Upper lobe of left lung (tissue), 6 donors: ENCODE measurements at places on chromosomes 6 and 20.
A peak's percentile ranks its signal among the peaks of the same experiment; 100 is the strongest.

- peak overlapping the region; percentile 85 for H3K27ac ChIP-seq
- peak; percentile 42 for DNase-seq
- peaks cover 20% of the 10 kb centered on the region for H3K4me1 ChIP-seq
- H3K4me3 ChIP-seq: no peak overlapping the region
Measured at GRCh38 chr6:3026791-3027626, 27.3 kb downstream of the NQO2 start.

DNA sequence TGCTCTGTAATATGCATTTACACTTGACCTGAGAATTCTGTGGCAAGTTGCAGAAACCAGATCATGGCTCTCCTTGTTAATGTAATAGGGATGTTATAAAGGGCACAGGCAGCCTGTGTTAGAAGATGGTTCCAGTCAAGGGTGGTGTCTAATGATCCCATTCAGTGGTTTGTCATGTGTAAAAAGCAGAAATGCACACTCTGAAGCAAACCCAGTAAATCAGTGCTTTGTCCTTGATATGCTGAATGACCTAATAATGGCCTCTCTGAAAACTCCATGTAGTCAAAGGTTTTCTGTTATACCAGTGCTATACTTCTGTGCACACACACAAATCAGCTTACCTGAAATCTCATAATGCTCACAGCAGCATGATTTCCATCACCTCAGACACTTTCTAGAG, 66.2 kb downstream of the SOBP start:
- no peak overlapping the region for H3K27ac ChIP-seq
- no peak overlapping the region for H3K4me3 ChIP-seq
- H3K4me1 ChIP-seq: no peaks in the 10 kb centered on the region
- DNase-seq: no peak
- no peaks in the 10 kb centered on the region for H3K27me3 ChIP-seq

DNA sequence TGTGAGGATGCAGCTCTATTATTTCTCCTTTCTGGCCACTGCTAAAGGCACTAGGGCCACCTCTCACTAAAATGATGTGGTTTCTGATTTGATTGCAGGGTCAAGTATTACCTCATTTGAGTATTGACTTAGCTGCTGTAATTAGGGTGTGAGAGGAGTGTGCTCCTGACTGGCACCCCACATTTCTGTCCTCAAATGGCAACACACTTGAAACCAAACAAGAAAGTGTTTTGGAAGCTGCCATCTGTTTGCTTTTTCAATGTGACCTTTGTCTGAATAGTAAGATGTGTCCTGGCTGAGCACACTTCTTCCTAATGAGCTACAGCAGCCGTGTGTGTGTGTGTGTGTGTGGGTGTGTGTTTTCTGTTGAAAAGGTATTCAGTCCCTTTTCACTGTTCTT, 62.8 kb upstream of the SCP2D1 start:
- no peaks in the 10 kb centered on the region for H3K36me3 ChIP-seq
- H3K27ac ChIP-seq: no peak overlapping the region
- no peaks in the 10 kb centered on the region for H3K4me1 ChIP-seq
- DNase-seq: no peak

GRCh38 chr6:167826896-167827582, at the start of gene AFDN:
AFDN (plus strand) TSS chr6:167826911; CDS start chr6:167827133, 222 bp downstream.
- no peaks in the 10 kb centered on the region for H3K36me3 ChIP-seq
- H3K27ac ChIP-seq: peak within 1 kb of the TSS; percentile 78
- peak within 1 kb of the TSS; percentile 77 for H3K4me3 ChIP-seq
- DNase-seq: no peak

GRCh38 chr6:111734068-111735061, 128.7 kb upstream of the TRAF3IP2 start:
- no peaks in the 10 kb centered on the region for H3K27me3 ChIP-seq
- no peak overlapping the region for H3K4me3 ChIP-seq
- peaks cover 57% of the 10 kb centered on the region for H3K4me1 ChIP-seq
- no peaks in the 10 kb centered on the region for H3K36me3 ChIP-seq
- no peak overlapping the region for H3K27ac ChIP-seq

DNA sequence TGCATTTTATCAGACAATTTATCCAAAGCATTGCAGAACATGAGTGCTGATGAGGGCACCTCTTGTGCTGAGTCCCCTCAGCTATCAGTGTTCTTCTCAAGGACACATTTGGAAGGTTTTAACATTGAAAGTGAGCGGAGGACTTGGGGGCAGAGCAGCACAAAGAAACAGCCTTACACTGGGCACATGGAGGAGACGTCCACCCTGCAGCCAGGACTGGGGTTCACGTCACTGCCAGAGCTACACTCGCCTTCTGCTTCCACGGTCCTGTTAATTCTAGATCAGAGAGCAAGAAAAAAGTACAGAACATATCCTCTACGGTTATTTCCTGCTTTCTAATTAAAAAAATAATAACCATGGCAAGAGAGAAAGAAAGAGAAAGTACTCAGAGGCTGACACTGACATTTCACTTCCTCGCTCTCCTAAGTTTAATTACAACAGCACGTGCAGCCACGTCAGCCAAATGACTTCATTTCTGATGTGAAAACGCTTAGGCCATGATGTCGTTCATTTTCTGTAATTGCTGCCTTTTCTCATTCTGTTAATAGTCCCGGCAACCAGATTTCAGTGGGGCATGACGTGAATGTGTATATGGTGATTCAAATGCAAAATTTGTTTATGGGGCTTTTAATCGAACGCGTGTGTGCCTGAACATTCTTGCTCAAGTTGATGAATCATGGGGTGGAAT, 5.1 kb downstream of the PRND start:
- no peaks in the 10 kb centered on the region for H3K36me3 ChIP-seq
- H3K4me3 ChIP-seq: no peak overlapping the region
- no peak for DNase-seq
- H3K27ac ChIP-seq: no peak overlapping the region

DNA sequence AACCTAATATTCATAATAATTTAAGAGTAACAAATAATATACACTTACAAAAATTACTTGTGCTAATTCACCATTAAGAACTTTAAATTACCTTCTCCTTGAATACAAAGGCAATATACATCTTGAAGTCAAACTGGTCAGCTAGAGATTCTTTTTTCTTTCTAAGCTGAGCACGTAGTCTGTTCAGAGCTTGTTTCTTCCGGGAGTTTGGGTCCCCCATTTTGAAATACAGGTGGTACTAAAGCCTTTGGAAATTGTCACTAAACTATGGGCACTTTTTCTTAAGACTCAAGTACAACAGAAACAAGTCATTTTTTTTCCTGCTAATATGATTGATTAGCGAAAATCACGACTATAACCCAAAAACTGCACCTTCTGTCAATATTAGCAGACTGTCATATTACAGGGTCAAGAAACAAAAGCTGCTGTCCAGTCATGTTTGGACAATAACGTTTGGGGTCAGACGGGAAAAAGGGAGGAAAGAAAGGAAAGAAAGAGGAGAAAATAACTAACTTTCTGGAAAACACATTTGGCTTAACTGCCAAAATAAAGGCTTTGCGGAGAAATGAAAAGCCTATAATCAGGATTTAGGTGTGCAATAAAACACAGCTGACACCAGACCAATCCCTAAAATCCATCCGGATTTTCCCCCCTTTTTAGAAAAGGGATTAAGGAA, 367 bp downstream of the C6orf62 start:
- H3K4me3 ChIP-seq: peak overlapping the region; percentile 69
- peak overlapping the region; percentile 98 for H3K27ac ChIP-seq
- peaks cover 27% of the 10 kb centered on the region for H3K36me3 ChIP-seq
- peaks cover 38% of the 10 kb centered on the region for H3K4me1 ChIP-seq

DNA sequence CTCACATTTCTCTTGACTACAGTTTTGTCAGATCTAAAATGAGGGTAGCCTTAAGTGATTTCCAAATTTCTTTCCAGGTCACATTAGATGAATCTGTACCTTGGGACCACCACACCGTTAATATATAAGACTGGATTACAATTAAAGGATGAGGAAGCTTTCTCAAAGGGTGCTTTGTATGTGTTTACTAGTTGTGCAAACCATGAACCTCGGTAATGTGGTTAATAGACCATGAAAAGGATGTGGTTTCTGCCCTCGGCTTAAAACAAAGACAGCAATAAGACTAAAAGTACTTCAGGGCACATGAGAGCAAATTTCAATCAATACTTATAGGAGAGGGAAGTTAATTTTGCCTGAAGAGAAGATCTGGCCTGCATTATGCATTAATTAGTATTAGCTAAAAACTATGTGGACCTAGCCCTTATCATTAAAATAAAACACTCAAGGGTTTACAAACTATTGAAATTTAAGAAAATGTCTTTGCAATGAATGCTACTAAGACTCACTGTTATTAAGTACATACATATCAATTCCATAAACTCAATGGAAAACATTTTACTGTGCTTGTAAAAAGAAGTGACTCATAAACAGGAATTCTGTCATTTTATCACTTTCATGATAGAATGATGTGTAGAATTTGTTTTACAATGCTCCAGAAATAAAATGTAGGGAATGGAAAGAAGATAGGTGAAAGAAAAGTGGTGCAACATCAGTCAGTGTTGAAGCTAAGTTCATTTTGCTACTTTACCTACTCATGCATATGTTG, 936 bp upstream of the TMX4 start:
- no peaks in the 10 kb centered on the region for H3K27me3 ChIP-seq
- H3K27ac ChIP-seq: peak overlapping the region; percentile 98
- peak overlapping the region; percentile 94 for H3K4me3 ChIP-seq
- no peak for DNase-seq

DNA sequence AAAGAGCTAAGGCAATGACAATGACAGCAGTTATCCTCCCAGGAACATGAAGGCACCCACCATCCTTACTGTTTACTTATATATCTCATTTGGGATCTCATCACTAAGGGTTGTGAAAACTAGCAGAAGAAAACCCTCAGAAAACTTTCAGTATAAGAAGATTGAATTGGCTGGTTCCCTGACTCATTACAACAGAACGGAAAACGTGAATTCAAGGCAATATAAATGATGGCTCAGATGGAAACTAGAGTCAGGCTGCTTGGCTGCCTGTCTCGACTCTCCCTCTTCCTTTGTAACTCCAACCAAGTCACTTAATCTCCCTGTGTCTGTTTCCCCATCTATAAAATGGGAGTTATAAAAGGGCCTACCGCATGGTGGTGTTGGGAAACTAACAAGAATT, 387.1 kb upstream of the JARID2 start:
- H3K4me3 ChIP-seq: no peak overlapping the region
- no peak overlapping the region for H3K27ac ChIP-seq
- H3K36me3 ChIP-seq: no peaks in the 10 kb centered on the region
- no peak for DNase-seq
- no peaks in the 10 kb centered on the region for H3K4me1 ChIP-seq

GRCh38 chr6:113873043-113873667, 16.0 kb downstream of the MARCKS start:
- no peaks in the 10 kb centered on the region for H3K27me3 ChIP-seq
- peak; percentile 69 for DNase-seq
- no peaks in the 10 kb centered on the region for H3K36me3 ChIP-seq
- peak overlapping the region; percentile 76 for H3K27ac ChIP-seq

GRCh38 chr6:17012421-17013225, 89.2 kb upstream of the STMND1 start:
- no peaks in the 10 kb centered on the region for H3K4me1 ChIP-seq
- peak overlapping the region; percentile 27 for H3K27ac ChIP-seq
- no peaks in the 10 kb centered on the region for H3K36me3 ChIP-seq
- H3K4me3 ChIP-seq: no peak overlapping the region

DNA sequence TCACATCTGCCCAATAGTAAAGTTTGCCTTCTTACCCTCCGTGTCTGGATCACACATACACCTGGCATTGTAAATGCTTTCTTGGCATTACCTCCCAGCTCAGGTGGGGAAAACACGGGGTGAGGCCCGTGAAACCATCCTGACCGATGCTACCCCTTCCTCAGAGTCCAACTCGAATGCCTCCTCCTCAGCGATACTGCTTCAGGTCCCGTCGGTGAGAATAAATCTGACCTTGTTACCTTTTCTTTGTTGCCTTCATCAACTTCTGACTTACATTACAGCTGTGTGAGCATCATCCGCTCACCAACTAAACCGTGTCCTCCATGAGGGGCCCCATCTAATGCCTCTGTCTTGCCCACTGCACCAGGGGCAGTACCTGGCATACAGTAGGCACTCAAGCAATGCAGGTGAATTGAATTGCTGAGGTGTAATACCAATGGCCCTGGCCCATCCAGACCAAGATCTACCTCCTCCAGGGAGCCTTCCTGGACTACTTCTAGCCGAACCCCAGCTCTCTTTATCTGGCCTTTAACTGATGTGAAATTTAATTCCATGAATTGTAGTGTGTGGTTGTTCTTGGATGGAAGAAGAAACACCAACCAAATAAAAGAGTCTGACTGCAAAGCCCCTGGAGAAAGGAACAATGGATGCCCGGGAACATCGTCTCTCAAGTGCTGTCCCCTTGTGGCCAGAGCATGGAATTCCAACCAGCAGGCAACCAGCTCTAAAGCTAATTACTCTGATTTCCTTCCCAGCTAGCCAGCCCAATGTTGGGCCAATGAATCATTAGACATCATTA, 141.5 kb downstream of the ANKRD60 start:
- H3K36me3 ChIP-seq: no peaks in the 10 kb centered on the region
- no peaks in the 10 kb centered on the region for H3K27me3 ChIP-seq
- H3K27ac ChIP-seq: no peak overlapping the region
- DNase-seq: no peak

DNA sequence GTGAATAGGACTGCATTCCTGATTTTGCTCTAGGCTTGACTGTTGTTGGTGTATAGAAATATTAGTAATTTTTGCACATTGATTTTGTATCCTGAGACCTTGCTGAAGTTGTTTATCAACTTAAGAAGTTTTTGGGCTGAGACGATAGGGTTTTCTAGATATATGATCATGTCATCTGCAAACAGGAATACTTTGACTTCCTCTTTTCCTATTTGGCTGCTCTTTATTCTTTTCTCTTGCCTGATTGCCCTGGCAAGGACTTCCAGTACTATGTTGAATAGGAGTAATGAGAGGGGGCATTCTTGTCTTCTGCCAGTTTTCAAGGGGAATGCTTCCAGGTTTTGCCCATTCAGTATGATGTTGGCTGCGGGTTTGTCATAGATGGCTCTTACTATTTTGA, 13.4 kb downstream of the HLA-DOB start:
- H3K4me1 ChIP-seq: no peaks in the 10 kb centered on the region
- H3K27me3 ChIP-seq: no peaks in the 10 kb centered on the region
- H3K4me3 ChIP-seq: no peak overlapping the region
- no peak for DNase-seq
- no peaks in the 10 kb centered on the region for H3K36me3 ChIP-seq

DNA sequence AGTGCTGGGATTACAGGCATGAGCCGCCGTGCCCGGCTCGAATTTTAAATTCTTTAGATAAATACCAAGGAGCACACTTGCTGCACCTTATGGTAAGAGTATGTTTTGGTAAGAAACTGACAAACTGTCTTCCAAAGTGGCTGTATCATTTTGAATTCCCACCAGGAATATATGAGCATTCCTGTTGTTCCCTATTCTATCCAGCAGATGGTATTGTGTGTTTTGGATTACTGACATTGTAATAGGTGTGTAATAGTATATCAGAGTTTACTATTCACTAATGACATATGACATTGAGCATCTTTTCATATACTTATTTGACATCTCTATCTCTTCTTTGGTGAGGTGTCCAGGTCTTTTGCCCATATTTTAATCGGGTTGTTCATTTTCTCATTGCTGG, 40.5 kb downstream of the TGM6 start:
- DNase-seq: no peak
- H3K27ac ChIP-seq: no peak overlapping the region
- H3K27me3 ChIP-seq: no peaks in the 10 kb centered on the region
- H3K4me1 ChIP-seq: no peaks in the 10 kb centered on the region
- no peak overlapping the region for H3K4me3 ChIP-seq
